EL (cell line): ENCODE measurements at places on chromosomes 11 and 22.

DNA sequence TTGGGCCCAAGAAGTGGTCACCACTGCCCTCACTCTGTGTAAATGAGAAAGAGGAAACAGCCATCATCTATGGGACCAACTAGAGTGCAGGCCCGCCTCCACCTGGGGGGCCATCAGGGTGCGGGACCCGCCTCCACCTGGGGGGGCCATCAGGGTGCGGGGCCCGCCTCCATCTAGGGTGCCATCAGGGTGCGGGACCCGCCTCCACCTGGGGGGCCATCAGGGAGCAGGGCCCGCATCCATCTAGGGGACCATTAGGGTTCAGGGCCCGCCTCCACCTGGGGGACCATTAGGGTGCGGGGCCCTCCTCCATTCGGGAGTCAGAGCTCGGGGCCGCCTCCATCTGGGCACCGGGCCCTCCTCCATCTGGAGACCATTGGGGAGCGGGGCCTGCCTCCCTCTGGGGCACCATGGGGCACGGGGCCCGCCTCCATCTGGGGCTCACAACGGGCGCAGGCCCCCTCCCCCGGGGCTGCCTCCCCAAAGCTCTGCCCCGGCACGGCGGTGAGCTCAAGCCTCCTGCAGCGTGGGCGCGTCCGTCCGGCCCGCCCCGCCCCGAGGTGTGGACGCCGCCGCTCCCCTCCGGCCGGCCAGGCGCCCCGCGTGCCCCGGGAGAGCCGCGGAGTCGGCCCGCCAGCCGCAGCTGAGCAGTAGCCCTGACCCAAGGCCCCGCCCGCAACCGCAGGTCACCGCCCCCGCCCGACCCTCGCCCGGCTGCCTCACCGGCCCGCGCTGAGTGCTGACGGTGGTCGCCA, 512 bp downstream of the TOLLIP start:
- no peak for DNase-seq

DNA sequence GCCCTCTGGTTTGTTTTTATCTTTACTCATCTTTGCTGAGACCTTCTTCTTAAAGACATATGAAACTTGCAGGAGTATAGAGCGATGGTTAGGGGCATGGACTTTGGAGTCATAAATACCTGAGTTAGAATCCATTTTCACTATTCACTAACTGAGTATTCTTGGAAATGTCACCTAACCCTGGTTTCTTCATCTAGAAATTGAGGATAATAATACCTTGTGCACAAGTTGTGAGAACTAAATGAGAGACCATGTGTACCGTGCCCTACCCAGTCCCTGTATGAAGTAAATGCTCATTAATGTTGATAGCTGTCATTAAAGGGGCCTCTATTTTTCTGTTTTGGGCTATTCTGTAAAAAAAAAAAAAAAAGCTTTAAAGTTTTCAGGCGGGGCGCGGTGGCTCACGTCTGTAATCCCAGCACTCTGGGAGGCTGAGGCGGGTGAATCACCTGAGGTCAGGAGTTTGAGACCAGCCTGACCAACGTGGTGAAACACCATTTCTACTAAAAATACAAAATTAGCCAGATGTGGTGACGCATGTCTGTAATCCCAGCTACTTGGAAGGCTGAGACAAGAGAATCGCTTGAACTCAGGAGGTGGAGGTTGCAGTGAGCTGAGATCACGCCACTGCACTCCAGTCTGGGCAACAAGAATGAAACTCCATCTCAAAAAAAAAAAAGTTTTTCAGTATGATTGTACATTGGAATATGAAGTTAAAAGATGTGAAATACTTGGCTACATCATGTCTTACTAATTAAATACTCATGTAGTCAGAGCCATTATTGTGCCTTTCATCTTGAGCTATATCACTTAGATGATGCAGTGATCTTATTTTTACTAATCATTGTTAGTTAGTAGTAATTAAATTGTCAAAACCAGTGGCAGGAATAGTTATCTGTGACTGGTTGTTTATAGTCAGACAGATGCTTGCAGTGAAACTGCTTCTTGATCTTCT, 95.0 kb downstream of the AMOTL1 start:
- no peak for DNase-seq

DNA sequence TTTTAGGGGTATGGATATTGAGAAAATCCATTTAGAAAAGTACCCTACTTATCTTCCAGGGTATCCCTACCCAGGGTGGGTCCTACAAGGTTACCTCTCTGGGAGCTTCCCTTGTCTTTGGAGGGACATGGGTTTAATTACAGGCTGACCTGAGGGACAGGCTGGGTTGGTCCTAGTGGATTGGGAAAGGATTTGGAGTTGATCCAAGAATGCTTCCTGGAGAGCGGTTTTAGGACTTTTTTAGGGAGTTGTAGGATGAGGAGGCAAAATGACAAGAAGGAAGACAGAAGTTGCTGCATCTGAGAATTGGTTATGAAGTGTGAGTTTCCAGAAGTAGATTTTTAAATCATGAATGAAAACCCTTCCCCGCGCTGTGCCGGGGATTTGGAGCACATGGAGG, 61.8 kb upstream of the CRTAM start:
- DNase-seq, result no peak

DNA sequence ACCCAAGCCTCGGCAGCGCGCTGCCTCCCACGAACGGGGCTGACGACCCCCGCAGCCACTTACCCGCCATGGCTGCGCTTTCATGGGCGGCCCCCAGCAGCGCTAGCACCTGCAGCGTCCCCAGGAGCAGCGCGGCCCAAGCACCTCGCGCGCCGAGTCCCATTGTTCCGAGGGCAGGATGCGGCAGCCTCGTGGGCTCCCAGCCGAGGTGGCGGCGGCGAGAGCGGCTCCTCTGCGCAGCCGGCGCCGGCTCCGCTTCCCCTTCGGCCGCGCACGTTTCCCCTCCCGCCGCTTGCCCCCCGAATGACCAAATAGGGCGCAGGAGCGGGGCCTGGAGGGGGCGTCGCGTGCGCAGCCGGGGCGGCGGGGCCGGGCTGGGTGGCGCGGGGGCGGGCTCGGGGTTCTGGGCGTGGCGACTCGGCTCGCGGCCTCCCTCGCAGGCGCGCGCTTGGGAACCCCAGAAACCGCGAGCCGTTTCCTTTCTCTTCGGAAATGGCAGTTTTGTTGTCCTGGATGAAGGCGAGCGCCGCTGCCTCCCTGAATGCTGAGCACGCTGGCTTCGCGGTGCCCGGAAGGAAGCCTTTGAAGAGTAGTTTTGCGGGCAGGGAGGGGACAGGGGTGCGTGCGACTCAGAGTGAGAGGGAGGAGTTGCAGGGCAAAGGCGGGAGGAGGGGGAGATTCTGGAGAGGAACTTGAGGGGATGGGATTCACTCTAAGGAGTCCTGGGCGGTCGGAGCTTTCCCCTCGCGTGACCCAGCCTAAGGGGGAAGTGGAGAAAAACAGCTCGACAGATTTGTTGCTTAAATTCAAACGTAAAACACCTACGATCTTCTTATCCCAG, at the start of gene TMEM123:
Gene TMEM123 (minus strand): TSS at position 305 of the 841 bp plus-strand sequence. CDS start 142 bp downstream, at position 163.
- DNase-seq, result peak; percentile 85

GRCh38 chr22:50701428-50702154, 29.0 kb downstream of the SHANK3 start:
- DNase-seq, result no peak

DNA sequence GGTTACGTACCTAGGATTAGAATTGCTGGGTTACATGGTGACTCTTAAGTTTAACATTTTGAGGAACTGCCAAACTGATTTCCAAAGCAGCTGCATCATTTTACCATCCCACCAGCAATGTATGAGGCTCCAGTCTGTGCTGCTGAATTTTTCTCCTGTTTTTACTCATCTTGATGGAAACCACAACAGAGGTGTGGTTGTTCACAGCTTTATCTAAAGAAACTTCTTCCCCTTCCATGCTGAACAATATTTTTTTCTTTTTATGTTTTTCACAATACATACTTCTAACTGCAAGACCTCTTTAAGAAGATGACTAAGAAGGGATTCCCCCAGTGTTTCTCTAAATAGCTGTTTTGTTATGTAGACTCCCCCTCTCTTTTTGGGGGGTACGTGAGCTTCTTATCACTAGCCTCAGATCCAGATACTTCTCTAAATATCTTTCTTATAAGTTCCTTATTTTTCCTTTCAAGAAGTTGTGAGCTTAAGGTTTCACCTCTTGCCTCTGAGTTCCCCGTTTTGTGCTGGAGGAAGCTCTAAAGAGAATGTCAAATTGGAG, 24.0 kb downstream of the TCP11L1 start:
- peak; percentile 32 for DNase-seq

DNA sequence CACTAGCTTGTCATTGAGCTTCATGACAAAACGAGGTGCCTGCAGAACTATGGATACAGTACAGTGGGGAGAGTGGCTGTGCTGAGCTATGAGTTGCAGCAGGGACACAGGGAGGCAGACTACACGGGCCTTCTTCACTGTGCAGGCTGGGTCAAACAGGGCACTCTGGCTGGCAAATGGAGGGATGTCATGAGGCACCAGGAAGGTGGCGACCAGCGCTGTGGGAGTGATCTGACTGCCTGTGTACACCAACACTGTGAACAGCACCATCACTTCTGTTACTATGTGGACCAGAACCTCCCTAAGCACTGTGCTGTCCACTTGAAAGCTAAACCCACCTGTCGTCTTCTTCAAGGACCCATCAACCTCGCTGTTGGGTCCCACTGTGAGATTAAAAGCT, 3.1 kb downstream of the PKDREJ start:
- DNase-seq, result no peak

DNA sequence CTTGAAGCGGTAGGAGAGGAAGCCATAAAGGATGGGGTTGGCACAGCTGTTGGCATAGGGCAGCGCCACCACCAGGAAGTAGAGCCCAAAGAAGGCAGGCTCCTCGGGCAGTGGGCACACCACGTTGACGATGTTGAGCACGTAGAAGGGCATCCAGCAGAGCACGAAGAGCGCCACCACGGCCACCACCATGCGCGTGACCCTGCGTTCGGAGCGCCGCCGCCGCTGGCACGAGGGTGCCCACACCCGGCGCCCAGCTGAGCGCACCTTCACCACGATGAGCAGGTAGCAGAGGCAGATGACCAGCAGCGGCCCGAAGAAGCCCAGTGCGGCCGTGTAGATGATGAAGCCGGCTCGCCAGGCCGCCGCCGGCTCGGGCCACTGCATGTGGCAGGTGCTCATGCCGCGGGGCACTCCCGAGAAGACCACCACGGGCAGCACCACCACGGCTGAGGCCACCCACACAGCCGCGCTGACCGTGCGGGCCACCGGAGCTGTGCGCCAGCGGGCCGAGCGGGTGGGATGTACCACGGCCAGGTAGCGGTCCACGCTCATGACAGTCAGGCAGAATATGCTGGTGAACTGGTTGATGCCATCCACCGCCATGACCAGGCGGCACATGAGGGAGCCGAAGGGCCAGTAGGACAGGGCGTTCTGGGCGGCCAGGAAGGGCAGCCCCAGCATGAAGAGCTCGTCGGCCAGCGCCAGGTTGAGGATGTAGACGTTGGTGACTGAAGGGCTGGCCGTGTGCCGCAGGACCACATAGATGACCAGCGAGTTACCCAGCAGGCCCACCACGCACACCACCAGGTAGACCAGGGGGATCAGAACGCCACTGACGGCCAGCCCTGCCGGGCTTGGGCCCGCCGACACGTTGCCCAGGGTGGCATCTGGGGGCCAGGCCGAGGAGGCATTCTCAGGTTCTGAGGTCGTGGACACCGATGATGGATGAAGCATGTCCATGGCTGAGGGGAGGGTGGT, 5.1 kb downstream of the SSTR3 start:
- DNase-seq, result no peak

DNA sequence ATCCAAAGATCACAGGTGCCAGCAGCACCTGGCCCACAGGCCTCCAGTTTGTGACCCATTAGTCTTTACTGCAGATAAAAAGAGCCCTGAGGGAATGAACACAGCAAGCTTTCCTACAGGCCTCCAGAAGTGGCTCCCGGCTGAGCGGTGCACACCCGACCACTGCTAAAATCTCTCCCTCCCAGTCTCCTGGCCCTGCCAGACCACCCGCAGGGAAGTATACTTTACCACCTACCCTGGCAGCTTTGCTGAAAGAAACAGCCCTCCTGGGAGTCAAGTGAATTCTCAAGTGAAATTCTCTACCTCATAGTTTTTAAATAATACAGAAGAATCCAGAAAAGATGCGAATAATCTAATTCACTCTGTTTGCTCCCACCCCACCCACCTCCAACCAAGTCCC, 15.4 kb upstream of the MTNR1B start:
- no peak for DNase-seq

- DNase-seq, result no peak
These were observed 1.2 kb downstream of the RAG2 start for GRCh38 chr11:36596880-36597279.
